ENCODE measurements at places on chromosomes 4 and X.

DNA sequence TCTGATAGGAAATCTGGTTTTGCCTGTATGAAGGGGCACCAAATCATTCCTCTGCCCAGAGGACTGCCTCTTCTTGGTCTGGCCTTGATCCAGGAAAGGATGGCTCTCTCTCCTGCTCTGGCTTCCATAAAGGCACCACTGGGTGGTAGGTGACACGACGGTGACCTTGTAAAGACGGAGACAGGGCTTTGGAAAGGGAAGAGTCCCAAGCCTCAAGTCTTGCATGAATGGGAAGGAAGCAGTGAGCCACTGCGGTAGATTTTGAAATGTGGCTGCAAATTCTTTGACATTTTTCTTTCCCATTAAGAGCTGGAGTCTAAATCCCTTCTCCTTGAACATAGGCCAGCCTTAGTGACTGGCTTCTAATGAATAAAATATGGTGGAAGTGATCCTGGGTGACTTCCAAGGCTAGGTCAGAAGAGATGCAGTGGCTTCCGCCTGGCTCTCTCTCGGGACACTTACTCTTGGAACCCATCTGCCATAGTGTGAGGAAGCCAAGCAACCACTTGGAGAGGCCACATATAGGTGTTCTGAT lies 347.4 kb downstream of the BCOR start:
- no peak for DNase-seq

GRCh38 chrX:77910108-77910840 lies at the start of gene ATP7A:
Gene ATP7A (plus strand): TSS chrX:77910693. CDS start chrX:77971642, 60,949 bp downstream.
- peak; percentile 95 for DNase-seq

- no peak for DNase-seq
Measured at GRCh38 chr4:31183256-31183655, 463.1 kb downstream of the PCDH7 start.

- DNase-seq, result no peak
Measured at GRCh38 chr4:64718091-64718490, 308.8 kb upstream of the TECRL start.

DNA sequence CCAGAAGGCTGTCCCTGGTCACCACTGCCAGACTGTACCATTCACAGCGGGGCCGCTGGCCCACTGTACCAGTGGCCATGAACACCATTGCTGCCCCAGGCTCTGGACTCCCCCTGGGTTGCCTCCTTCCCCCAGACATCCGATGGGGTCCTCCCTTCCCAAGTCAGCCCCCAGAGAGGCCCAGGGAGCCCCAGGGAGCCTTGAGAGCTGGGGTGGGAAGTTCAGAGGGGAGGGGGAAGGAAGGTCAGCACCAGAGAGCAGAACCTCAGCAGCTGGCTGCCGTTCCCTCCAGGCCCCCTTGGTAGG lies 441 bp upstream of the ARHGAP4 start:
- no peak for DNase-seq

DNA sequence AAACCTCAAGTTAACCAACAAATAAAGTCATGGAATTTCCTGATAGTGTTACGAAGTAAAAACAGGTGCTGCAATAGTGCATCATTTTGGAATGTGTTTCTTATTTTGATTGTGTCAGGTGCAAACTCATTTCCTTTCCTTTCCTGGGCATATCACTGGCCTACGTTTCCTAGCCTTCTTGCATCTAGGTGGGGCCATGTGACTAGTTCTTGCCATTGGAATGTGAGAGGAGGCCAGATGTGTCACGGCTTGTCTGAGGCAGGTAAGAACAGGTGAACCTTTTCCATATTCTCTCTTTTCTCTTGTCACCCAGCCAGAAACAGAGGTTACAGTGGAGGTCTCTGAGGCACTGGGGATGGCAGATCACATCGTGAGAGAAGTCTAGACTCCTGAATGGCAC lies 868.0 kb downstream of the RPA4 start:
- no peak for DNase-seq

GRCh38 chrX:121579016-121579760 lies 531.8 kb downstream of the GLUD2 start:
- DNase-seq, result peak; percentile 1

DNA sequence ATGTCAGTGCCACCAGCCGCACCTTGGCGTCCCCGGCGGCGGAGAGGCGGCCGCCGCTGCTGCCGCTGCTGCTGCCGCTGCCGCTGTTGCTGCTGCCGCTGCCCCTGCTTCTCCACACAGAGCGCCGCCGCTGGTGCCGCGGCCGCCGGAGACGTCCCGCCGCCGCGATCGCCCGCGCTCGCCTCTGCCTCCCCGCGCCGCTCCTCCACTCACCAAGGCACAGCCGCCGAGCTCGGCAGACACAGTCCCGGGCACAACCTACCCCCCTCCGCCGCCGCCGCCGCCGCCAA lies at the start of gene PPP3CA:
Gene PPP3CA, minus strand, starts transcription at position 260 of the 290 bp plus-strand sequence.
- no peak for DNase-seq

- DNase-seq, result no peak
Measured at GRCh38 chrX:23644744-23645143, 22.5 kb upstream of the PRDX4 start.

Data from CD4-positive, alpha-beta T cell treated with Interleukin-17A for 1 hour (primary cell).